Ecto neural progenitor cell (in vitro differentiated cells): ENCODE measurements at places on chromosomes 7 and 10.

DNA sequence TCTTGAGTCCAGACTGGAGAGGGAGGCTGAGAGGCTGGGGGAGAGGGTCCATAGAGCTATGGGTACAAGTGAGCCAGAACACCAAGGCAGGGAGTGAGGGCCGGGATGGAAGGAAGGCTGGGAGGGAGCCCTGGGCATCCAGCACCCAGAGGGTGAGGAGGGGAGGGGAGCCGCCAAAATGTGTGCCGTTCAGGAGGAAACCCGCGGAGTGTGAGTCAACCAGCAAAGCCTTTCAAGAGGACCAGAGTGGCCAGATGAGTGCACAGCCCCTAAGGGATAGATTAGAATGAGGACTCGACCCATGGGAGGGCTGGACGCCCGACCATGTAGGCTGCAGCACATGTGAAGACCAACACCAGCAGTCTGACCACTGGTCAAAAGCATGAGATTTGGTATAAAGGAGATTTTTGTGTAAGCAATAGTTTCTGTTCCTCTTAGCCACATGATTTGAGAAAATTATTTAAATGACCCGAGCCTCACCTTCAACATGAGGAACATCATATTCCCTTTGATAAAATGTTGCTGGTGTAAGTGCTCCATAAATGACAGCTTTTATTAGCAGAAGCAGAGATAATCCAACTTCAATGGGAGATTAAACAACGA is 179.7 kb upstream of the GRB10 start:
- DNase-seq, result no peak

- no peak for DNase-seq
Measured at GRCh38 chr10:113080925-113081229, 130.8 kb downstream of the TCF7L2 start.

- DNase-seq, result no peak
Measured at GRCh38 chr10:75180592-75180991, 30.0 kb upstream of the VDAC2 start.

DNA sequence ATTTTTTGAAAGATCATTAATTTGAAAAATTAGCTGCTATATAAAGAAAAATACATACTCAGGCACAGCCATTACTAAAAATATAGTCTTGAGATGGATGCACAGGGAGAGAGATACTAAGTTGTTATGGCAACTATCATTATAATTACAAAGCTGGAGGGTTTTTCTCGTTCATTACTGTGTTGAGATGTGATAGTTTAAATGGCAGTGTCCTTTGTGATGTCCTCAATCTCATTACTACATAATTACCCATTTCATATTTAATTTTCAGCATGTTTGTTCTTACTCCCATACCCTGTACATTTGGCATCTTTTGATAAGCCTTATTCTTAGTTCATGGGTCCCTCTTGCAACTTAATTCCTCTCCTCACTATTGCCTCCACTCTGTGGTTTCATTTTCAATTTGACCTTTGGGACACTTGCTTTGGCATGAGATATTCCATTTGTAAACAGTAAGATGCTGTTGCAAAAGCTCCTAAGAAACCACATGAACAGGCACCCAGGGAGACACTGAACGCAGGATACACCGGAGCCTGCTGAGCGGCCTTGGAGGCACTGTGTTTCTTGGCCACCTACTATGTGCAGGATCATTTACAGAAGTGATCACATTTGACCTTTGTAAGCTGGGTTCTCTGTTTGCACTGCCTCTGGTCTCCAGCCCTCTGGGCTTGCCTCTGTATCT is 4.8 kb upstream of the CPXM2 start:
- DNase-seq, result no peak

DNA sequence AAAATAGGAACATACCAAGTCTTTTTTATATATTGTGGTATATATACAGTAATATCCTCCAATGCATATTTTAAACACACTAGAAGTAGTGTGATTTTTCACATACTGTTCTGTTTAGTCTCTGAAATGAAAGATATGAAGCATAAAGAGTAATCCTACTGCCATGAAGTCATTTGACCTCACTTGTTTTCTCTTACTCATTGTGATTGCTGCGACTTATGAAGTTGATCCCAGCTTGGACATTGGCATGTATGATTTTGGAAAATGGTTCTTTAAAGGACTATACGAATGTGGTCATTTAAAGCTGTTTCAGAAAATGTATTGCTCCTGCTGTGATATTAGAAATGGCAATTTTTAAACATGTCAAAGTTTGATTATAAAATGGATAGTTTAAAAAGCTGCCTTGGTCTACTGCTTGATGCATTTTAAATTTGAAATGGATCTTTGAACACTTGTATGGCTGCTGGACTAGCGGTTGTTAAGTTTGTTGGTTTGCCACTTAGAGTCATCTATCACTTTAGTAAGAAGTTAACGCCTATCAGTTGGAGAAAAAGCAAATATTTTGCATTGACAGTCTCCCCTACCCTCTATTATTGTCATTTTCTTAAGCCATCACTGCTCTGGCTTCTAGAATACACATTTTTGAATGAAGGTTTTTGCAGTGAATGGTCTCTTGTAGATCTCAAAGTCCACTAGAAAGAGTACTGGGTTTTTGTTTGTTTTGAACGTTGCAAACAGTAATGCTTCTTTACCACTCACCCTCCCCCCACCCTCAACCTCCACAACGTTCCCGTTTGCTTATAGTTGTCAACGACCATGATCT is 881 bp upstream of the PCGF5 start:
- no peak for DNase-seq

- DNase-seq, result no peak
Measured at GRCh38 chr7:26409661-26410547, 118.2 kb downstream of the SNX10 start.

DNA sequence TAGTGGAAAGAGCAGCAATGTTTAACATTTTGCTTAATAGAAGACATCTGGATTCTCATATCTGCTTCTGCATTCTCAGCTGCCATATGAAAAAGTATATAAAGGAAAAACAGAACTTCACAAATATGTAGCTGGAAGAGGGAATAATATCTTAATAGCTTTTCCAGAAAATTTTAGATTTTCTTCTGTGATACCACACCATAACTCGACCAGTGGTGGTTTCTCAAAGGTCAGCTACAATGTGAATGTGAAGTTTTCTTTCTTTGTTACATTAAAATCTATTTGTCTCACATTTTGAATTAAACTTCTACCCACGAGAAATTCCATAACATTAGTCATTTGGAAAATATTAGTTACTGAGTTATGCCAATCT is 339.8 kb downstream of the PARD3 start:
- no peak for DNase-seq

DNA sequence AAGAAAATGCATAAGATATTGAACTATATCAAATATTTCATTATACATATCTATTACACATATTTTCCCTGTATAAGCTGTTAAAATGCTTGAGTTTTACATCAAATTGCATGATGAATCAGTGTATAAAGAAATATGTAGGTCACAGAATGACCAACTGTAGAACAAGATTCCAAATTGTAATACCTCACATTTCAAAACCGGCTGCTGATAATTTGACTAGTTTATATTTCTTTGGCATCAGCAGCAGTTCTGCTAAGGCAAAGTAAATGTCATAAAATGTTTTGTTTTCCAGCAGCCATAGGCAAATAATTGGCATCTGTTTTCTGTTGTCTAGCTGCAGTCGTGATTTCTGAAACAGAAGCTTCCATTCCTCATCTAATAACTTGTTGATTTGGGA is 633.9 kb downstream of the ARL4A start:
- DNase-seq, result no peak

DNA sequence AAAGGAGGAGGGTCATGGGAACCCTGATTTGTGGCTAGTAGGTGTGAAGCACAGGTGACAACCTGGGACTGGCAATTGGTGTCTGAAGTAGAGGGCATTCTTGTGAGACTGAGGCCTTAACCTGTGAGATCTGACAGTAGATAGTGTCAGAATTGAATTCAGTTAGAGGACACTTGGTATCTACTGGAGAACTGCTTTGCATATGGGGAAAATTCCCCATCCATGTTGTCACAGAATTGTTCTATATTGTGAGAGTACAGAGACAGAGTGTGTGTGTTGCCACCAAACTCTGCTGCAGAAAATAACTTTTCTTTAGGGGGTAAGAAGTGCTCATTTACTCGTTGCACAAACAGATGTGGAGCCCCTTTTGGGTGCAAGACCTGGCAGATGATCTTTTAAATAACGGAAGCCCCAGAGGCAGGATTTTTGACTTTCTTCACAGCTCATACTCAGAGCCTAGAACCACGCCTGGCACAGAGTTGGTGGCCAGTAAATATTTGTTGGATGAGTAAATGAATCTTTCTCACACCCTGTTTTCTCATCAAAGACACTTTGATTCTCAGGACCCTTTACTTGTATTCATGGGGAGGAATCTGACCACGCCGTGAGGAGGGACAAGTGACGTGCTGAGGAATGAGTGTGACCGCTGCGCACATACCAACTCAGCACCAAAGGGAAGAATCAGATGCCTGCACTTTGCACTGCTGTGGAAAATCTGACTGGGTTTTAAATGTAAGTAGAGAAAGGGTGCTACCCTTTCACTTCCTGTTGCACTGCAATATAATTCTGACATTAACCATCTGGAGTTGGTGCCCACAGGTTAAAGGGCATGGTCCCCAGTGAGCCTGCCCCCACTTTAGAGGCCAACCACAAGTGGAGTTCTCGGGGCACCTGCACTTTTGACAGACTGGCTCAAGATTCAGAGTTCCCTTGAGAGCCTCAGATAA is 39.2 kb upstream of the SDHAF3 start:
- no peak for DNase-seq

- no peak for DNase-seq
Measured at GRCh38 chr10:1938317-1938716, 201.0 kb upstream of the ADARB2 start.

- no peak for DNase-seq
Measured at GRCh38 chr7:40133561-40134427, 628 bp downstream of the MPLKIP start.

DNA sequence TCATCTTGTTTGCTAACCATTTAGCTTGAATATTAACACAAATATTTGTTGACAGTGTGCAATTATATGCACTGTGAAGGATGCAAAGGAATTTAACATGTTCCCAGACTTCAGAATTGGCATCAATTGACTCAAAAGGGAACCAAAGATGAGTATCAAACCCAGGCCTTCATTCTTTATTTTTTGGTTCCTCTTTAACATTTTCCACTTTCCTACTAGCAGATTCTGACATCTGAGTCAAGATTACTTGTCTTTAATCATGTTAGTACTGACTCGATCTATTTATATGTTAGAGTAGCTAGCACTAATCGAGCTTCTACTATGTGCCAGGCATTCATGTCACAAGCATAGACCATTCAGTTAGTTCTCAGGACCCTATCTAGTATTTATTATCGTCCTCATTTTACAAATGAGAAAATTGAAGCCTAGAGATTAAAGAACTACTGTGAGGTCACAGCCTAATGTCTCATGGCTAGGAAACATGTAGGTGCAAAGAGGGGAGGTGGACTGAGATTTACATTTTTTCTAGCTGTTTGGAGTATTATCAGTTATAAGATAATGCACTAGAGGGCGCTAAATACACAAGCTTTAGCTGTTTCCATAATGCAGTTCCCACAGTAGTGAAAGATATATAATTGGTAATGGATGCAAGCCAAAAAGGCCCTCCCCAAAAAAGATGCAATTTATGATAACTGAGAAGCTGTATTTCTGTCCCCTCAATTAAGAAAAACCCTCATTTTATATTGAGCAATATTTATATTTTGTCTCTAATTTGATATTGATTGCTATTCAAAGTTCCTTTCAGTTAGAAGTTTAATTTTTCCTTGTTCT is 32.9 kb upstream of the KMT2E start:
- no peak for DNase-seq

DNA sequence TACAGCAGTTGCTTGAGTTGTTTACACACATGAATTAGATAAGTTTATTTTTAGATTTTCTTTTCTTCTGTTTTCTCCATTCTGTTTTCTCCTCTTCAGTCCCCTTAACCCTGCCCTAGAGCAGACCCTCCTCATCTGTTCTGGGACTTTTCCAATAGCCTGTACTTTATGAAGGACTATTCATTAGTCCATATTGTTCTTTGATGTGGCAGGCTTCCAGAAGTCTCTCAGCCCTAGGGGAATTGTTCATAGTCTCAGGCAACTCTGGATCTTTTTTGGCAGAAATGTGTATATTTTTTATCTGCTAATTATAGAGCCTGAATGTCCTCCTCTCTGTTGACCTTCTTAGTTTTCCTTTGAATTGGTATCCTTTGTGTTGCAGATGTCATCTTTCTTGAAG is 25.4 kb downstream of the KAT6B start:
- DNase-seq, result no peak

- no peak for DNase-seq
Measured at GRCh38 chr10:17431871-17432311, 22.5 kb downstream of the ST8SIA6 start.

- DNase-seq, result no peak
Measured at GRCh38 chr7:55065511-55066229, 46.9 kb downstream of the EGFR start.

DNA sequence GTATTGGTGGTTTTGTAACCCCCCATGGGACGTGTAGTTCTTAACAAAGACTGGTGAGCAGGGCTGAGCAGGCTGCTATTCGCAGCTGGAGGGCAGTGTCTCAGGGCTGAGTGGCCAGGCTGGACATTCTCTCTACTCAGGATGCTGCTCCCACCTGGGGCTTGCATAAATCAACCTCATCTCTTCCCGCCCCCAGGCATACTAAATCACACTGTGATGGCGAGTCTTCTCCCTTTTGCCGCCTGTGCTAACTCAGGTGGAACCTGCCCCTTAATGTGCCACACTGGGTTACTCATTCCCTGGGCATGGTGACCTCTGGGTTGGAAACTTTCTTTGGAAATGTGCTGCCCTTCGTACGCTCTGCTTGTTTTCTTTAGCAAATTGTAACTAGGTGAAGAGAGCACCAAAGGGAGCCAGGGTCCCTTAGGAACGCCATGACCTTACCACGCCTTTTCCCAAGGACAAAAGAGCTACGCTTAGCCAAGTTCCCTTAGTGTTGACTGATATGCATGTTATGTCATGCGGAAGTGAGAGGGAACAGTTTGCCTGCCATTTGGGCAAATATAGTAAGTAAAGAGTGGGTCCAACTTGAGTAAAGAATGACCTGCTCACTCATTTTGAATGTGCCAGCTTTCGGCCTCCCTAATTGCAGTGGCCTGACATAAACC is 40.4 kb upstream of the COBL start:
- no peak for DNase-seq

DNA sequence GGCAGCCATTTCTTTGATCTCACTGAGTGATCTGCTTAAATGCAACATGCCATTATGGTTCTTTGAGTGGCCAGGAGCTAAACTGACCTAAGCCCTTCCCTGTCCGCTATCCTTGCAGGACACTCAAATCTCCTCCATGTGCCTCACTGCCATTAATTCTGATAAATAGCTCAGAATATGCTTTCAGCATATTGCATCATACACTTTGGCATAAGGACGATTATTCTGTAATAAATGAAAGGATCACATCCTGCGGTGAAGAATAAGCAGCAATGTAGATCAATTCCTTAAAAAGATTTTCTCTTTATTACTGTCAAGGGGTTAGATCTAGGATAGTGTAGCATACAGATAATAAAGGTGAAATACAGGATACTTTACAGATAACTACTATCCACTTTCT is 231.8 kb upstream of the CTBP2 start:
- no peak for DNase-seq

GRCh38 chr7:92782236-92782635 is 54.1 kb downstream of the CDK6 start:
- no peak for DNase-seq

- DNase-seq, result no peak
Measured at GRCh38 chr10:93069245-93069561, 4.5 kb upstream of the CYP26A1 start.

- no peak for DNase-seq
Measured at GRCh38 chr7:42392826-42393225, 155.8 kb upstream of the GLI3 start.

- no peak for DNase-seq
Measured at GRCh38 chr7:73851410-73852338, 9.3 kb upstream of the TMEM270 start.

- no peak for DNase-seq
Measured at GRCh38 chr10:103660364-103661197, 167.1 kb downstream of the NEURL1 start.
